ENCODE measurements at places on chromosomes 11 and 22.

DNA sequence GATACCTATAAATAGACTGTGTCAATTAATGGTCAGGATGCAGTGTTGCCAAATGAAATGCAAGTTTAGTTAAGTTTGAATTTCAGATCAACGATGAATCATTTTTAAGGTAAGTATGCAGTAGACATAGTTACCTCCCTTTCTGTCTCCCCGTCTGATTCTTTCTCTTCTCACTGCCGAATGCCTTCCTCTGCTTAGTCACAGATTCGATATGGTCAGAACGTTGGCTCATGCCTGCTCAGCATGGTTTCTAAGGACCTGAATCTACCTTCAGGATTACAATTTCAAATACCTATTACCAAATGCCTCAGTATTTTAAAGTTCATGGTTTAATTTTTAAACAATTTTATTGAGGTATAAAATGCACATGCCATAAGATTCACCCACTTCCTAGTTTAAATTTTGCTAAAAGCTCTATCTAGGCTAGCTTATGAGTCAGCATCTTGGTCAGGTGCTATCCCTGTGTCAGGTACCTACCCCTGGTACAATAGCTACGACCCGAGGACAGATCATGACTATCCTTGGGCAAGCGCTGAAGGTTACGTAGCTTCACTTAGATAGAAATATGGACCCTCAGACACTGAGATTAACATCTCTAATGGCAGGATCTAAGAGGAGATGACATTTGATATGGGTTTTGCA is 78.2 kb upstream of the SPON1 start:
- no peak for DNase-seq

GRCh38 chr11:61715867-61716266 is 35.7 kb downstream of the DAGLA start:
- no peak for DNase-seq

DNA sequence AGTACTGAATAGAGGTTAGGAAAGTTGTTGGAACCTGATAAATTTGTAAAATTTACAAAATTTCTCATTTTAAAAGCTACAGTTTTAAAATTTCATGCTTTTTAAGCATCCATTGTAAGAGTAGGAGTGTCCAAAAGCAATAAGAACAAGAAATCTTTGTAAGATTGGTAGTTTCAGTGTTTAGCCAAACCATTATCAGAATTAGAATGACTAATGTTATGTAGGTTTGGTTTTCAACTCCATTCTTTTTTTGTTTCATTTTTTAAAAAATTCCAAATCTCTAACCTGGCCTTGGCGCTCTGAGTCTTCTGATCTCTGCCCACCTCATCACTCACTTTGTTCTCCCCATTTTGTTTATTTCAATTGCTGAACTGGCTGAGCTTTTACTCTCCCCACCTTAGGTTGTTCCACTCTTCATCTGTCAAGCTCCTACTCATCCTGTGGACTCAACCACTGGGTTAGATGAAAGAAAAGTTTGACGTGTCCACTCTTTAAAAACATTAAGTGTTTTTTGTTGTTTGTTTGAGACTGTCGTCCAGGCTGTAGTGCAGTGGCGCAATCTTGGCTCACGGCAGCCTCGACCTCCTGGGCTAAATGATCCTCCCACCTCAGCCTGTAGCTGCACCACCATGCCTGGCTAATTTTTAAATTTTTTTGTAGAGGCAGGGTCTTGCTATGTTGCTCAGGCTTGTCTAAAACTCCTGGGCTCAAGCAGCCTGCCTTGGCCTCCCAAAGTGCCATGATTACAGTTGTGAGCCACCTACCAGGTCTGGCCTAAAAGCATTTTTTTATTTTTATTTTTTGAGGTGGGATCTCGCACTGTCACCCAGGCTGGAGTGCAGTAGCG is 14.0 kb downstream of the EP300 start:
- no peak for DNase-seq

DNA sequence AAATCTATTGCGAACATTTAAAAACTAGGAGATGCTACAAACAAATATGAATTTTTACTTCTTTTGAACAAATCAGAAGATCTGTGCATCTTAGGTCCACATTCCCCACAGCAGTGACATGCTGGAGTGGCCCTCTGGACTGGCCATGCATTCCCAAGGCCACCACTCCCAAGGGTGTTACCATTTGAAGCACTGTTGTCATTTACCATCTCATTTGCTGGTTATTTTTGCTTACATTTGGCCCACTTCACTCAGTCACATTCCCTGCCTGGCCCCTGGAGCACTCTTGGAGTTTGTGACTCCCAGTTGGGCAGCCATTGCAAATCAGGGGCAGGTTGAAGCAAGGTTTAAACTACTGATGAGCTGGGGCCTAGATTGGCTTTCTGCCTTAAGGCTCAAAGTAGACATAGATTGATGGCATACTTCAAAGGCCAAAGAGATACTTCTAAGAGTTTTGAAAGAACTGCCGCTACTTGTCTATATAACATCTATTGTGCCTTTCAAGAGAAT is 8.5 kb upstream of the ZNRF3 start:
- no peak for DNase-seq

DNA sequence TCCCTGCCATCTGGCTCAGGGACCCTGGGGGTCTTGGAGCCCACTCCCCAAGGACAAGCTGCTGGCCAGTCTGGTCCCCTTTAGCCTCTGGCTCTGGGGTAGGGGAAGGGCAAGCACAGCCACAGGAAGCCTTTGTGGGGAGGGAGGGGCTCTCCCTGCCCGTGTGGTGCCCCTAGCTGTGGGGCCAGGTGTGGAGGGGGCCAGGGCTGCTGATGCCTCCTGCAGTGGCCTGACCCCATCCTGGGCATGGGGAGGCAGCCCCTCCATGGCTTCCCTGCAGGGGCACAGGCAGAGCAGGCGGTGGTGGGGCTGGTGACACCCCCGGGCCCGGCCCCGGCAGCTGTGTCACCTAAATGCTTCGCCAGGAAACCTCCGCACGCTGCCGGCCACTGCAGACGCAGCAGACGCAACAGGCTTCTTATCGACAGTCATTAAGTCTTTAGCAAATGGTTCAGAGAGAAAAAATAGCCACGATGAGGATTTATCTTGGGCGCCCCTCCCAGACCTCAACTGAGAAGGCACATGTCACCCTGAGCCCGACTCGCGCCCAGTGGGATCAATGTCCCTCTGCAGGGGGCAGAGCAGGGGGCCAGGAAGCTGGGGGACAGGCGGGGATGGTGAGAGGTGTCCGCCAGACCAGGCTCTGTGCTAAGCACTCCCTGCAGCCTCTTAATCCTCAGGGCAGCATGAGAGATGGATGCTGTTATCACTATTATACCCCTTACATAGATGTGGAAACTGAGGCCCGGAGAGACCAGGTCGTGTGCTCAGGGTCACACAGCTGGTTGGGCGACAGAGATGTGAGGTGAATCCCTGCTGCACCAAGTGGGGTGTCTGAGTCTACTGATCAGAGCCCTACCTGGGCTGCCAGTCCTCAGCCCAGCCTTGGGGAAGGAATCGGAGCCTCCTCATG is 33.9 kb downstream of the FLRT1 start:
- DNase-seq: no peak

GRCh38 chr22:38083931-38084631 is at the start of gene SLC16A8:
Gene SLC16A8 (minus strand): TSS chr22:38084184. CDS start chr22:38082873, 1,311 bp downstream.
- no peak for DNase-seq

- DNase-seq: peak; percentile 59
Measured at GRCh38 chr11:128482512-128483191, 104.7 kb downstream of the ETS1 start.

DNA sequence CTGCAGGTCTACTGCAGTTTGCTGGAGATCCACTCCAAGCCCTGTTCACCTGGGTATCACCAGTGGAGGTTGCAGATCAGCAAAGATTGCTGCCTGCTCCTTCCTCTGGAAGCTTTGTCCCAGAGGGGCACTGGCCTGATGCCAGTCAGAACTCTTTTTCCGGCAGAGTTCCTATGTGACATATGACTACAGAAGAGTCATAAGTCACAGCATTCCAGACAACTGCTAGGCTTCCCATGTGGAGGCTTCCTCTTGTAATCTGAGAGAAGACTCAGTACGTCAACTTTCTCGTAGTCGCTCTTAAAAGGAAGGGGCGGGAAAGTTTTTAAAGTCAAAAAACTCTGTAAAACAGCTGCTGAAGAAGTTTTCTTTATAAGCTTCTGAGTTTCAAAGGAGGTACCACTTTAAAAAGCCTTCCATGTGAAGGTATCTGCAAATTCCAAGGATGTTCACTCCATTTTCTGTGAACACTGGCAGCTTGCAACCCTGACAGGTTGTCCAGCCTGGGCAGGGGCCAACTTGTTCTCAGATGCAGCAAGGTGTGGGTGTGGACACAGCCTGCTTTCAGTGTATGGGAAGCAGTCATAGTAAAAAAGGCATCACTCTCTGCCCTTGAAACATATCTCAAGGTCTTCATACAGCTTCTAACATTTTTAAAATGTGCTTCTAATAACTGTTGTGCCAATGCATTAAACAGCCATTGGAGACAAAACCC is 97.8 kb downstream of the ME3 start:
- DNase-seq: no peak

DNA sequence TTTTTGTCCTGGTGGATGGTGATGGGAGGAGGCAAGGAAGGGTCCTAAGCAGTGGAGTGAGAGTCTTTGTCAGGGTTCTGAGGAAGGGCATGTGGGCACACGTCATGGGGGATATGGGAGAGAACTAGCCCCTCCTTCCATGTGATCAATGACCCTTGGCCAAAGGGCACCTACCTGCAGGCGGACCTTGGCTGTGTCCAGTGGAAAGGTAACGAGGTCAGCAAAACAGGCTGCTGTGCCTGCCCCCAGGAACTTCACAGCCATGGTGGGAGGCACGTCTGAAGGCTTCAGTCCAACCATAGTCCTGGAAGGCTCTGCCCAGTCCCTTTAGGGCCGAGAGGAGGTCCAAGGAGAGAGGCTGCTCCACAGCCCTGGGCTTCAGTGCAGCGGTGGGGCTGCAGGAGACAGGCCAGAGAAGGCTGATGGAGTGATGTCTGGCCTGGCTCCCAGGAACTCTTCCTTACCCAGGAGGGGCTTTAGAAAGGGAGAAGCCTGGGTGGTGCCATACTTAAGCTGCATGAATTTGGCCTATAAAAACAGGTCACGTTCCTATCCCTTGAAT is 2.1 kb downstream of the UCP3 start:
- DNase-seq: no peak

- DNase-seq: no peak
Measured at GRCh38 chr11:34637303-34637702, 16.4 kb downstream of the EHF start.

DNA sequence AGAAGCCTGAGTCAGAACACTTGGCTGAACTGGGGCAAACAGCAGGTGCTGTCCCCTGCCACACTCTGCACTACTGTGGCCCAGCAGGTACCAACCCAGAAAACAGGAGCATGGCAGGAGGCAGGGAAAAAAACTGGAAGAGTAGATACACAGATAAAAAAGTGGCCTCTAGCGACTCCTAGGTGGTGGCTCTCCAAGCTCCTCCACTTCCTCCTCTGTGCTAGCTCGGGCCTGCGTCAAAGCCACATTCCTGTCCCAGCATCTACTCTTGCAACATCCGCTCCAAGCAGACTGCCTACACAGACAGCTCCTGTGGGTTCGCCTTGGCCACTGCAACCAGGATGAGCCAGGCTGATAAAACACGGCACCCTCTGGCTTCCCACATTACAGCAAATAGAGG is 6.9 kb downstream of the OR8B12 start:
- DNase-seq: no peak

DNA sequence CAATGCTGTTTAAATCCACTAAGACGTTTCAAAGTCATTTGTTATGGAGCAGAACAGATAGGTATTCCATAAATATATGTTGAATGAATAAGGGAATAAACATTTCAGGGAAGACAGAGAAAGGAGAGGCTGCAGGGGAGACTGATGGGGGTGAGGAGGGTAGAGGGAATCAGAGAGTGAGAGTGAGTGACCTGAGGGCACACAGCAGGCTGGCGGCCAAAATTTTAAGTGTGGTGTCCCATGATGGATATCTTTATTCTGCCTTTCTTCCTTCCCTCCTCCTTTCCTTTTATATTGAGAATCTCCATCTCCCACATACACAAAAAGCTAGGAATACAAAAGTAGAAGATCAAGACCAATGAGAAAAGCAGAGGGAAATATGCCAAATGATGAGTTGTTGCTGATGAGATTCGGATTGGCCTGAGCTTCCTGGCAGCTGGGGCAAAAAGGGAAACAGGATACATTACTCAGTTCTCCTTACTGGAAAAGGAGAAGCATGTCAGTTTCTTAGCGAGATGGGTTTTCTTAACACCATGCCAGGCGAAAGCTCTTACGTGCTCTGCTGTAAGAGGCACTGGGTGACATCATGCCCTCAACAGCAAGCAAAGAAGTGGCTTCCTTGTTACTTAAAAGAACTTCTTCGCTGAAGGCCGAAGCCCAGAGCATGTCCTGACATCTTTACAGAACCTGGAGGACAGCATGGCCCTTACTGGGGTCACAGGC is 11.2 kb upstream of the CYTH4 start:
- DNase-seq: no peak

Data from activated gamma-delta T cell treated with Interleukin-2 at 50 U/mL for 16 hours (primary cell).